Activated CD4-positive, alpha-beta T cell treated with anti-CD3 and anti-CD28 coated beads, Interleukin-2, amount 10 ng/mL, durations not matched to agents 7 days and 5 days (primary cell): ENCODE measurements at places on chromosomes 7 and 10.

DNA sequence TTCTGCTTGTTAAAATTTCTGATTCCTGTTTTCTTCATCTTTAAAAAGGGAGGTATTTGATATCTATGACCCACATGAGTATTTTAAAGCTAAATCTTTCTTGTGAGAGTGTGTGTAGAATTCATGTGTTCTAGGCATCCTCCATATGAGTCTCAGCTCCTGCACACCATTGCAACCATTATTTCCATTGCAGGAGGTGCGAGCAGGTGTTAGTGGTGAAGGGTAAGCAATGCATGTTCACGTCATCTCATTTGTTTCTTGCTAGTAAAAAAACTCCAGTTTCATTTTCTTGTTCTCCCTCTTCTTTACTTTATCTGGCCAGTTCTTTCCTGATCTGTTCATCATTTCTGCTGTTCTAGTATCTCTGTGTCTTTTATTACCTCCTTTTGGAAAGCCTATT, 100.5 kb downstream of the ADRA2A start:
- DNase-seq, result no peak

GRCh38 chr7:37952240-37952639, 31.8 kb downstream of the EPDR1 start:
- DNase-seq, result no peak

DNA sequence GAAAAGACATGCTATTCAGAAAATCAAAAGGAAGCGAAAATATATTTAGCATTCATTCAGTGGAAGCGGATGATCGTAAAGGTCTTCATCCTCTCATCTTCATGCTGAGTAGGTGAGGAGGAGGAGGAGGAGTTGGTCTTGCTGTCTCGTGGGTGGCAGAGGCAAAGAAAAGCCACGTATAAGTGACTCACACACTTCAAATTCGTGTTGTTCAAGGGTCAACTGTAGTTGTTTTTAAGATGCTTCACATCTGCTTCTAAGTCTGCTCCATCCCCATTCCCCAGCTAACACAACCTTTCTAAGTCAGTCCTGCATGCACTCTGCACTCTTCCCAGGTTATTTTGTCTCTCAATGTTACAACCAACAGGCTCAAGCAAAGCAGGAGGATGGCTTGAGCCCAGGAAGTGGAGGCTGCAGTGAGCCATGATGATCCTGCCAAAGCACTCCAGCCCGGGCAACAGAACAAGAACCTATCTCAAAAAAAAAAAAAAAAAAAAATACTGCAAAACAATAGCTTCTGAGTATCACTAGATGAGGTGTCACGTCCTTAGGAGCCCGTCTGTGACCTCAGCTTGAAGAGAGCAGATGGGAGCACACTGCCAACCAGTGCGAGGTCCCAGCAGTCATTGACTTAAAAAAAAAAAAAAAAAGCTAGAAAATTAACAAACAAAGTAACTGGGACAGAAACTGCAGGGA, 70.5 kb downstream of the SFMBT2 start:
- no peak for DNase-seq

DNA sequence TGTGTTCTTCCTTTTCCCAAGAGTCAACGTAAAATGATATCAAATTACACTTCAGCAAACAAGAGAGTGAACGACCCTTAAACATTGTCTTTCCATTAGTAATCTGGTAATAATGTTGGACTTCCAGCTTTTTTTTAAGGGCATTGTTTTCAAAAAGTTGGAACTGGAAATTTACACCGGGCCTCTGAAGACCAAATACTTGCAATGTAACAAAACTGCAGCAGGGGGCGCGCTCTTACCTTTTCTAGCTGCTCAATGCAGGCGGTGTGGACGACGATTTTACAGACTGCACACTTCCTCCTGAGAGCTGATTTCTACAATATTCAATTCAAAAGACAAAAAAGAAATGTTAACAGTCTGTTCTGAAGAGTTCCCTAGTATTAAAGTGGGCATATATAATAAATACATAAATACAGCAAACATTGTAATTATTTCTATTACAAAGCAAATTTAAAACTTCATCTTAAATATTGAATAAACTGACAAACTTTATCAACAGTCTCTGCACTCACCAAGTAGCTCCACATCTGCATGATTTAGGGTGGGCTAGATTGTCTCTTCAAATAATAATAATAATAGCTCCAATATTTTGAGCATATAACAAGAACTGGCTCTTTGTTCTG, 190.4 kb downstream of the DGKI start:
- DNase-seq, result peak; percentile 70

GRCh38 chr10:2920168-2920567, 147.2 kb upstream of the PFKP start:
- no peak for DNase-seq

- no peak for DNase-seq
These were observed 162.9 kb downstream of the GLI3 start for GRCh38 chr7:42074076-42074475.

DNA sequence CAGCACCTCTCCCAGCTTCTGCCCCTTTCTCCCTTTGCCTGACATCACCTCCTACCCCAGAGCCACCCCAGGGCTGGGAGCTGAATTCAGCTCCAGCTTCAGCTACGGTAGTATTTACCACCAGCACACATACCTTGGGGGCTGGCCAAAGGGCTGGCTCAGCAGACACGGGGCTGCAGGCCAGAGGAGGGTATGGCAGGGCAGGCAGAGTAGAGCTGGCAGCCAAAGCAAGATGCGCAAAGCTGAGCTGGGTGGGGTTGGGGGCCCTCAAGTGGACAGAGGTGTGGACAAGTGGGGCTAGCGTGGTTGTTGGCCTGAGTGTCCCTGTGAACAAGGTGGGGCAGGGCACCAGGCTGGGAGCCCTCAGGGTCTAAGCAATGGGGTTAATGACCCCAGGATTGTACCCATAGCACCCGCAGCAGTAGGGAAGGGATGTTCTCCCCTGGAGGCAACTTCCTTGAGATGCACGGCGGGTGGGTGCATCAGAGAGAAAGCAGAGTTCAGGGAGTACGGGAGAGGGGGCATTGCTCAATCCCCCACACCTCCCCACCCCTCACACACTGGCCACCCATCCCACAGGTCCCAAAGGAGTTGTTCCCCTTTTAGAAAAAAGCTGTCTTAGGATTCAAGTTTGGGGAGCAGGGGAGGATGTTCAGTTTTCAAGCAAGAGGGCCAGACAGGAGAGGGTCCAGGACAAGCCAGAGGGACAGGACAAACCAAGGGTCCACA, 8.0 kb downstream of the VSIR start:
- no peak for DNase-seq

DNA sequence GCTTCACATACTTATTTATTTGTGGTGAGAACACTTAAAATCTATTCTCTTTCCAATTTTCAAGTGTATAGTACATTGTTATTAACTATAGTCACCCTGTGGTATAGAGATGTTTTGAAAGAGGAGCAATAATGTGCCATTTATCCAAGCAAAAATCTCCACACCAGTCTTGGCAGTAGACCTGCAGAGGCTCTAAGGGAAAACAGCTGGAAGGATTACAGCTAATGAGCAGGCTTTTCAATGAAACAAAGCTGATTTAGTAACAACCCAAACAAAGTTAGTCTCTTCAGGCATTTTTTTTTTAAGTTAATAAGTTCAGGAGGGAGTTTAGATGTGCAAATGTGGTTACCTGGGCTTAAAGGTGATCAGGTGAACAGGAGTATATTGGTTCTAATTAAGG, 101.9 kb downstream of the EVX1 start:
- DNase-seq, result no peak

DNA sequence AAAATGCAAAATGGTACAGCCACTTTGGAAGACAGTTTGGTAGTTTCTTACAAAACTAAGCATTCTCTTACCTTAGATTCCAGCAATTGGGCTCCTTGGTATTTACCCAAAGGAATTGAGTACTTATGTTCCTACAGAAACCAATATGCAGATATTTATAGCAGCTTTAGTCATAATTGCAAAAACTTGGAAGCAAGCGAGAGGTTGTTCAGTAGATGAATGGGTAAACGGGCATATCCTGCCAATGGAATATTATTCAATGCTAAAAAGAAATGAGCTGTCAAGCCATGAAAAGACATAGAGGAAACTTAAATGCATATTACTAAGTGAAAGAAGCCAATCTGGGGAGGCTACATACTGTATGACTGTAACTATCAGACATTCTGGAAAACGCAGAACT, 926.7 kb downstream of the TYW1 start:
- DNase-seq, result no peak

DNA sequence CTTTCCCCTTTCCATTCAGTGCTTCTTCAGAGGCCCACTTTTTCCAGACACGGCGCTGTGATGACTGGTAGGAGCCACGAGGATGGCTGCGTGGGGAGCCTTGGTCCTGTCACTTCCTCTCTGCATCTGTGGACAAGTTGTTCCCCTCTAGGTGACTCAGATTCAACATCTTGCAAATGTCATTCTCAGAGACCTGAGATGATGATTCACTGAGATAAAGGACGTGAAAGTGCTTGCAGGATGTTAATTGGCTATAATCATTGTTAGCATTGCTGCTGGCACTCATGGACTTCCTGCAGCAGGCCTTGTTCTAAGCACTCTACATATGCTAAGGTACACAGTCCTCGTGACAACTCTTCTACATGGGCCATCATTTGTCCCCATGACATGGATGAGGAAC, 489.8 kb upstream of the ZMIZ1 start:
- DNase-seq, result no peak

- no peak for DNase-seq
These were observed 8.9 kb downstream of the LCOR start for GRCh38 chr10:96840841-96841518.

- DNase-seq, result no peak
These were observed 139.7 kb upstream of the TMEM72 start for GRCh38 chr10:44771233-44771995.

GRCh38 chr10:37588299-37588698, 269.1 kb downstream of the ZNF248 start:
- DNase-seq, result no peak

DNA sequence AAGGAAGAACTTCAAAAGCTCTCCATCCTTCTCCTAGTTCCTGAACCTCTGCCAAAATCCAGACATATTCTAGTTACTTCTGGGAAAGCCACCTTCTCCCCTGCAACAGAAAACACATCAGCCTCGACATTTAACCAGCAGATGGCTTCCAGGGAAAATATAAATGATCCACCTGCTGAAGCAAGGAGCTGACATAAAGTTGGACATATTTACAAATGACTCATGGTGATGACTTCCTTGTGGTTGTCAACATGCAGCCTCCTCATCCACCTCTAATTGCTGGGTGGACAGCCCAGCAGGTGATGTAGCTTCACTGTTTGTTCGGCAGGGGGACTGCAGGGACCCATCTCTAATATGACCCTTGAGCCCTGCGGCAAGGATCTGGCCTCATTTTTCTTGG, 266.0 kb downstream of the C7orf25 start:
- no peak for DNase-seq

DNA sequence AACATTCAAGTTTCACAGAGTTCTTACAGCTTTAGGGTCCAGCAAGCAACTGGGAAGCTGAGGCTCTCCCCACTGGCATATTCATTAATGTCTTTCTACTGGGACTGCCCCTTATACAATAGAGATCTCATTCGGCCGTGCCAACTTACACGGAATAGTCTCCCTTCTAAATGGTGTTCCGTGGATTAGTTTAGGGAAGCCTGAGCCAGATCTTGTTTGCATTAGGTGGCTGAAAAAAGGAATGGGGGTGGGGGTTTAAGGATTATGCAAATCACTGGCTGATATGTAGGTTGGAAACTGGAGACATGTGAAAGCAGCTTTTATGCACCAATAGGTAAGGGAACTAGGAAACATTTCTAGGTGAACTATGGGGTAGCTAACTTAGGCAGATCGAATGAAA, 218.3 kb downstream of the TRIL start:
- no peak for DNase-seq

- peak; percentile 27 for DNase-seq
These were observed 41.5 kb upstream of the PPP3CB start for GRCh38 chr10:73537288-73537687.

DNA sequence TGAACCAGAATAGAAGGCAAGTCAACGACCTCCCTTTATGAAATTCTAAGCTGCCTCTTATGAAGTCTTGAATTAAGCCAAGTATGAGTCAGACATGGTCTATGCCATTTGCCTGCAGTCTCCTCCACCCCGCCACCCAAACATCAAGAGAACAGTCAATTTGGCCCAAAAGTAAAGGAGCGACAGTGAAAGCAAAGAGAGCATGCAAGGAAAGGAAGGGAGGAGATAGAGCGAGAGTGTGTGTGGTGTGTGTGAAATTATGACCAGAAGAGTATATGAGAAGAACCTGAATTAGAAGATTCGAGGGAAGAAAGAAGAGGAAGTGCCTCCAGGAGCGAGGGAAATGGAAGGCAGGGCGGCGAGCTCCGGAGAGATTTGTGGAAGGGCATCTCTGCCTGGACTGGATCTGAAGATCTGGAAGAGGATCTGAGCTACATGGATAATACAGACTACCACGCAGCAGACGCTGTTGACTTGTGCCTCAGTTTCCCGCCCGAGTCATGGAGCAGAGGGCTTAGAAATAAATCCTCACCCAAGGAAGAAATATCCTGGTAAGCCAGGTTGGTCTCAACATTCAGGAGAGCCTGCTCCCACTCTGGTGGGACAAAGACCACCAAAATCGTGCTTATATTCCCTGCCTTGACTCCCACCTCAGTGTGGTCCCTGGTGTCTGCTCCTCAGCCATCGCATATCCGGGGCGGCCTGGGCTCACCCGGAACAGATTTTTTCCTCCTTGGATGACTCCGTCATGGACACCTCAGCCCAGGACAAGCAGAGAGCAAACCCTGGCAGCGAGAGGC, 459 bp downstream of the ZDHHC6 start:
- no peak for DNase-seq

- DNase-seq, result no peak
These were observed 22.1 kb downstream of the ANTXRL start for GRCh38 chr10:46308666-46309450.

DNA sequence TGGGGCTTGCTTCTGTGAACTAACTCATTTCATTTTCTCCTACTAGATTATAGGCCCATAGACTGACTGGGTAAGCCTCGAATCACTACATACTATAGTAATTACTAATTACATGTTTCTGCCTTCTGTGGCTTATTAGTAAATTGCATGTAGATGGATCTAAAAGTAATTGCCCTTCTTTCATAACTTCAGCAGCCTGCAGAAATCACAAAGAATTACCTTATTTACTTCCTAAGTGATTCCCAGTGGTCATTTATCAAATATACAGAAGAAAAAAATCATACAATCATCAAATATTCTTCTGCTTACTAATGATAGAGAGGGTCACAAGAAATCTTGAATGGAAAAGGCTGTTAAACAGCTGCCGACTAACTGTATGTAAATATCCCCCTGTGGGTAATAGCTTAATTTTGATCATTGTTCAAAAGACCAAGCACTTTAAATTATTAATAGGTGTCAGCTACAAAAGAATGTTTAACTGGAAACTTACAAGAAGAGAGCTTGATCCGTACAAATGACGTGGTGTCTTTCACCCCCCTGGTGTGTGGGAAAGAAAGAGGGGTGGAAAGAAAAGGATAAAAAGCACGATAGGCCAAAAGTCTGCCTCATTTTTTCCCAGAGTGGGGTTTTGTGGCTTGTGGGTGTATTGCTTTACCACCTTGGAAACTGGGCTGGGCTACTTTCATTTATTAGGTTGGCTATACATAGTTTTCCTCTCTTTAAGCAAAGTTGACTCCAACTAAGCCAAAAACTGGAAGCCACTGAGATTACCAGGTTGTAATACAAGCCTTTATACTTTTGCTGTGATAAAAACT, 361.8 kb upstream of the ZMIZ1 start:
- no peak for DNase-seq
